ENCODE measurements at places on chromosomes 5 and 9. TPM values are rescaled to one million over a fixed set of nuclear protein-coding genes. Genes with fewer than 3 reads are reported as not detected.

The ANXA1 gene
- total RNA-seq, result 29.5 TPM

The SELENOP gene
- total RNA-seq, result 96.6 TPM

The BHMT gene
- total RNA-seq, result not detected

The C8G gene
- 6.8 TPM for total RNA-seq

The IGFBPL1 gene
- 0.51 TPM for total RNA-seq

The LCN10 gene
- total RNA-seq, result not detected

The RANBP3L gene
- 0.58 TPM for total RNA-seq

The CA9 gene
- total RNA-seq, result not detected

The CTXN3 gene
- total RNA-seq, result not detected

Measured in psoas muscle (tissue), 8 donors.